ENCODE measurements at places on chromosomes 5 and 9.

DNA sequence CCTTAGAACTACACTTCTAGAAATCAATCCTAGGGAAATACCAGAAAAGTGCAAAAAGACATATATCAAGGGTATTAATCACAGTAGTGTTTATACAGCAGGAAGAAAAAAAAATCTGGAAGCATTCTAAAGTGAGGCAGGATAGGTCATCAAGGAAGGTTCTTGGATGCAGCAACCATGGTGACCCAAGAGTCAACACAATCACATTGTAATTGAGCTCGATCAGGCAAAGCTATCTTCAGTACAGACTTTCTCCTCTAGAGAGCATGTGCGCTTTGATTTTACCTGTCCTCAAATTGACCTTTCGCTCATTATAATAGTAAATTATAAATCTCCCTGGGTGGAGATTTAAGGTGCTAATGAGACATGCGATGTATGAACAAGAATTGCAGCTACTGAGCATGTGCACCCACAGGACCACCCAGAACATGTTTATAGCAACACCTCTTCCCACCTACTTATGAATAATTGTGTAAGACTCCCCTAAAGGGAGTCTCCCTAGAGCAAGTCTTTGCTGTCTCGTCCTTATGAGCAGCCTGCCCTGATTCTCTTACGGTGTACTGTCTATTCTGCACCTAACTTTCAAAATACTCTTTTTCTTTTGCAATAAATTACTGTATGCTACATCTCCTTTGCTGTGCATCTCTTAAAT, 297.7 kb downstream of the ATPSCKMT start:
- DNase-seq: no peak

GRCh38 chr5:73692981-73693380, 67.0 kb downstream of the ARHGEF28 start:
- no peak for DNase-seq

DNA sequence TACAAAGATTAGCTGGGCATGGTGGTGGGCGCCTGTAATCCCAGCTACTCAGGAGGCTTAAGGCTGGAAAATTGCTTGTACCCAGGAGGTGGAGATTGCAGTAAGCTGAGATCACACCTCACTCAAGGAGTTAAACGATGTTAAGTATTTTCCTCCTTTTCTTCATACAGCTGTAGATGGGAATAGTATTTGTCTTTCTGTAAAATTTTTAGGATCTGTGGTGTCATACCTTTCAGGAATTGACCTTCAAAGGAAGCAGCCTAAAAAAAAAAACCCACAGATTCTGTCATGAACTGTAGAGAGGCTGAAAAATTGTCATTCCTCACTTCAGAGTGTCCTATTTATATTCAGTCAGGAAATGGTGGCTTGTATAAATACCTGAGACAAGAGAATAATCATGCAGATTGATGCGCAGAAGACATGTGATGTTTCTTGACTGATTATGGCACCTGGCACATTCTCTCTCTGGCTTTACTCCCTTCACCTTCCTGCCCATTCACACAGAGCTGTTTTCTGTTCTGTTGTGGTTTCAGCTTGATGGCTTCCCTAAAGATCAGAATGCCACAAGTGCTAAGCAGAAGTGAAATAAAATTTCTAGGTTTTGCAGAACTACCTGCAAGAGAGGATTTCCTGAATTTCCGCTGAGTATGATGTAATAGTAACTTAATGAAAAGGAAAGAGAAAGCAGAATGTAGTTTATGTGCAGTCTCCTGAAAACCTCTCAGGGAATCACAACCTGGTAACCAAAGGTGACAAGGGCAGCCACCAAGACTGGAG, 3.8 kb downstream of the IFNA1 start:
- no peak for DNase-seq

- no peak for DNase-seq
These were observed 71.8 kb upstream of the SMIM15 start for GRCh38 chr5:61234019-61234418.

DNA sequence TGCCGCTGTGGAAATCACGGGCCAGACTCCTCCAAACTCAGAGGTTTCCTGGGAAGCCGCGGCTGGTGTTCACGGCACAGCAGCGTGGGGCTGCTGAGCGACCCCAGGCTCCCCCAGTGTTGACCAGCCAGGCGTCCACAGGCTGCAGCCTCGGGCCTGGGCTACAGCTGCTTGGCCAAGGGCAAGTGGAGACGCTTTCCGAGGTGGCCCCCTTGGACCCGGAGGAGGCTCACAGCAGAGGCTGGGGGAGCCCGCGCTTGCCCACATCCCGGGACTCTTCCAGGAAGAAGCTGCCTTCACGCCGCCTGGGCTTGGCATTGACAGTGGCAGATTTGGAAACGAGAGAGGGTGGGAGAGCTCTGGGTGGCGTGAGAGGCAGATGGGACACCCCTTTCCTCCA, 53.1 kb upstream of the FCN2 start:
- no peak for DNase-seq

- DNase-seq: no peak
These were observed 79.2 kb downstream of the LIX1 start for GRCh38 chr5:97063251-97063650.

DNA sequence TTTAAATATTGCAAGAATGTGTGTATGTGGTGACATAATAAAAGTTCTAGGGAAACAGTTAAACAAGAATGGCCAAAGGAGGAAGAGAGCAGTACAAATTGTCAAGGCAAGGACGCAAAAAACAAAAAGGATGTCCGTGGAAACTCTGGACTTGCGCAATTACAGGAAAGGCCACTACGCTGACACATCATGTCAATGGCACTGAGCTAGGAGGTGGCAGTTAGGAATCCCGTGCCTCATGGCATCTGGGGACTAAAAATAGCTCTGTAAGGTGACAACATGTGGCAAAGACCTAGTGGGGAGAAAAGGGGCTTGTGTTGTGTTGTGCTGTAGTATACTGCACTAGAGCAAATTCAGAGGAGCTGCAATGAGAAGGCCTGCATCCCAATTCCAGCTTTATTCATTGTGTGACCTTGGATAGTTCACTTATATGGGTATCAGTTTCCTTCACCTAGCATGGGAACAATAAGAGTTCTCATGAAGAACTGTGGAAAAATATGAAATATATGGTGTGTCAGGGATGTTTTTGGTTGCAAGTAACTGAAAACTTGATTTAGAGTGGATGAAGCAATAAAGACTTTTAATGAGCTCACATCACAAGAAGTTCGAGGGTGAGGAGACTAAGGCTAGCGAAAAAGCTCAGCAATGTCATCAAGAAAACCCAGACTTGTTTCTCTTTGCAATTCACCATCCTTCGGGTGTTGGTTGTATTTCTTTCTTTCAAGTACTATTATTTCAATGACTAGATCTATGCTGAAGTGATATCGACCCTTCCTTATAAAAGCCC, 124.1 kb upstream of the STC2 start:
- no peak for DNase-seq

DNA sequence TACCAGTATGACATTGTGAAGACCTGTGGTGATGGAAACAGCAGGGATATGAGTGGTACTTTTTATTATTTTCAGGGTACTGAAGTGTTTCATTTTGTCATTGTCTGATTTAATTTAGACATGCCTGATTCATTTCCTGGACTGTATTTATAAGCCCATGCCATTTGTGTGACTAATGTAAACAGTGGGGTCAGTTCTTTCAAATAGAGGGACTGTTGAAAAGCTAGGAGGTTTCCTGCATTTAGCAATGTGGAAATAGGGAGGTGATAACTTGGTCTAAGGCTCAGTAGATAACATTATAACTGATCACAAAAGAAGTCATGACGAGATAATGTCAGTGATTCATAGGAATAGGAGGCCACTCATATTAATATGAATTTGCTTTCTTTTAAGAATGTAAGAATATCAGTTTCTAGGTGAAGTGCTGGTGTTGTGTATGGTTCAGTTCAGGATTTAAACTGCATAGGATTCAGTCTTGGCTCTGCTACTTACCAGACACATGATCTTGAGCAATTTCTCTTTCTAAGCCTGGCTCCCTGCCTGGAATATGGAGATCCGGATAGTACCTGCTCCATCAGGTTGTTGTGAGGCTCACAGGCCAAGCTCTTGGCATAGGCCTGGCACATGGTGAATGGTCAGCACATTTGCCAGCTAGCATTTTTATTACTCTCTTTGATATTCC, 7.5 kb downstream of the RASGRF2 start:
- DNase-seq: no peak

Measured in vagina (tissue), 2 donors.